Hematopoietic multipotent progenitor cell (in vitro differentiated cells): ENCODE measurements at places on chromosomes 13 and 19. TPM values are rescaled to one million over a fixed set of nuclear protein-coding genes. Genes with fewer than 3 reads are reported as not detected.

Gene ZSCAN1
- 0.81 TPM for total RNA-seq

Gene AP1M2
- total RNA-seq = 0.27 TPM

Gene SLC27A1
- 27.5 TPM for total RNA-seq

Gene DENND1C
- 9.2 TPM for total RNA-seq

Gene PROZ
- total RNA-seq = not detected

Gene FKBP8
- 259 TPM for total RNA-seq

Gene DNAJC15
- 8.9 TPM for total RNA-seq

Gene ZNF808
- 15.6 TPM for total RNA-seq

Gene STRN4
- total RNA-seq = 98.3 TPM

Gene TMIGD2
- total RNA-seq = 36.1 TPM

Gene TTYH1
- total RNA-seq = 0.81 TPM

Gene ARRDC2
- 87.5 TPM for total RNA-seq

Gene KCNRG
- total RNA-seq = 4.0 TPM

Gene TMEM150B
- 5.4 TPM for total RNA-seq

Gene CEACAM8
- total RNA-seq = 0.27 TPM

Gene PSG6
- total RNA-seq = not detected

Gene KRTDAP
- not detected for total RNA-seq

Gene RNF17
- not detected for total RNA-seq

Gene SLC15A1
- total RNA-seq = not detected

Gene FXYD3
- total RNA-seq = 0.81 TPM

Gene FPR3
- total RNA-seq = 0.27 TPM

Gene DMKN
- 1.6 TPM for total RNA-seq

Gene ZNF628
- 8.3 TPM for total RNA-seq

Gene KLK2
- total RNA-seq = not detected

Gene RAB3D
- total RNA-seq = 114 TPM

Gene CACNA1A
- total RNA-seq = 0.54 TPM

Gene LPAR2
- 22.6 TPM for total RNA-seq

Gene ADGRE3
- total RNA-seq = under 0.01 TPM

Gene TCF3
- 151 TPM for total RNA-seq

Gene PSG3
- total RNA-seq = not detected

Gene GJB6
- total RNA-seq = not detected

Gene CLEC4M
- total RNA-seq = under 0.01 TPM

Gene ZNF331
- 12.4 TPM for total RNA-seq

Gene LENG8
- total RNA-seq = 170 TPM

Gene HSD17B14
- total RNA-seq = 2.4 TPM

Gene GPR183
- 9.4 TPM for total RNA-seq

Gene ADPRHL1
- total RNA-seq = 0.27 TPM

Gene UBAC2
- 43.4 TPM for total RNA-seq

Gene LIN7B
- total RNA-seq = 2.7 TPM

Gene KCTD4
- not detected for total RNA-seq

Gene SIGLEC10
- total RNA-seq = 6.7 TPM

Gene RPS19
- 3,007 TPM for total RNA-seq

Gene SIGLEC12
- 1.1 TPM for total RNA-seq

Gene FCHO1
- 41.7 TPM for total RNA-seq

Gene SLC7A10
- total RNA-seq = under 0.01 TPM

Gene A1BG
- 10.0 TPM for total RNA-seq

Gene MEDAG
- not detected for total RNA-seq

Gene SIGLECL1
- not detected for total RNA-seq

Gene PRR12
- 8.1 TPM for total RNA-seq

Gene CADM4
- 0.27 TPM for total RNA-seq

Gene MED25
- 50.9 TPM for total RNA-seq
